ENCODE measurements at places on chromosomes 5 and 9.

DNA sequence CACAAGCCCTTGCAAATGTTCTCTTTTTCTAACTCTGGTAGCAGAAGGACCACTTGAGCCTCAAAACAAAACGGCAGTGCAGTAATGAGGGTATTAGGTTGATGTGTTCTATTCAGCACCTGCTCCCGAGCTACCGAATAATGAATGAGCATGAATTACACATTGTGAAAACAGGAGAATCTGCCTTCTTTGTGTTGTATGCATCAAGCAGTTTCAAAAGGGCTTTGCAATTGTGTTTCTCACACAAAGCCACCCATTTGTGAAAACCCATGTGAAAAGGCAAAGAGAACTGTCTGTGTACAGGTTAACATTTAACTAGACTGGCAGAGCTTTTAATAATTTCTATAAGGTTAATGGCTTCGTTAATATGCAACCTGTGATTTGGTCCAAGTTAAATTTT lies 97.8 kb downstream of the STK32A start:
- no peak for DNase-seq

GRCh38 chr9:89225991-89226471 lies 47.4 kb upstream of the SHC3 start:
- DNase-seq = no peak

GRCh38 chr5:141649056-141649688 lies 2.0 kb downstream of the FCHSD1 start:
- DNase-seq = no peak

DNA sequence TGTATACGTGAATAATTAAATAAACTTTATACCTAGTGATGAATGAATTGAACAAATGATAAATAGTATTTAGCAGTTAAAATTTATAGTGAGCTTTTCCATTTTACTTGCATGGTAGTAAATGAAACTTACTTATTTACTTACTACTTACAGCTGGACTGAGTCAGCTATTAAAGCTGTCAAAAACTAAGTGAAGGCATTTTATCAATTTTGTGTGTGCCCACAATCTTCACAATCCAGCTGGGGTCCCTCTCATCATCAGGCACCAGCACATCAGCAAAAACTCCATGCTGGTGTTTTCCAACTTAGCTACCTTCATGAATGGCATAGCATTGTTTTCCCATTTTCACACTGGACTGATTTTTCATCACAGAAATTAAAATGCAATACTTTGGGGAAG lies 81.1 kb downstream of the SAXO1 start:
- DNase-seq = no peak

- DNase-seq = no peak
Measured at GRCh38 chr5:94749042-94749441, 130.6 kb downstream of the SLF1 start.

DNA sequence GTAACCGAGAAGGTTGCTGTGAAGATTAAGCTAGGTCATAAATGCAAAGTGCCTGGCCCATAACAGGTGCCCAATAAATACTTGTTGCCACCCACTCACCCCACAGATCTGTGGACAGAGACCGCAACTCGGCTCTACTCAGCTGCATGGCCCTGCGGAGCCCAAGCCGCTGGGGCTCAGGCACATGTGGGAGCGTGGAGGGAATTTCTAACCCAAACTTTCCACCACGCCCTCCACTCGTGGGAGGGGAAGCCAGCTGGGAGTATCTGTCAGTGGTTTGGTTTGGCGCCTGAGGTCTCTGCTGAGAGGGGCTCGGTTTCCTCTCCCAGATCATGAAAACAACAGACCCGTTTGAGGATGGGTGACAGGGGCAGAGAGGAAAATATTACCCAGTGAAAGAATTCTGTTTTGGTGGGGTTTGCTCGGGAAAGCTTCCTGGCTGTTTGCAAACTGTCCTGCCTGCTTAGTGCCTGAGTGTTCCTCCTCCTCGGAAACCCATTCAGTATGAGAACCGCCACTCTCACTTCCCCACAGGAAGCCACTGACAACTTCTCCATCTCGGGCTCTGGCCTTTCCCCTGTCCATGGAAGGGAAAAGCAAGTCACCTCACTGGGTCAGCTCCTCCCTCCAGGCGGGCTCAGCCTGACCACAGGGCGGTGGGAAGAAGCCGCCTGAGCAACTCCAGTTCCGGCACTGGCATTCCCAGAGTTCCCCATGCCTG lies 60.1 kb downstream of the RGS3 start:
- DNase-seq = no peak

- no peak for DNase-seq
Measured at GRCh38 chr5:1661311-1661710, 137.6 kb upstream of the LPCAT1 start.

- no peak for DNase-seq
Measured at GRCh38 chr5:514101-514485, 10.2 kb downstream of the SLC9A3 start.

- DNase-seq = no peak
Measured at GRCh38 chr9:87753313-87753712, 27.4 kb downstream of the CTSL start.
